NCI-H510A treated with DMSO at 0.1 percent for 48 hours (cell line): ENCODE measurements at places on chromosomes 2 and 18.

- no peak for DNase-seq
Measured at GRCh38 chr18:74589021-74589420, 8.6 kb upstream of the ZNF407 start.

GRCh38 chr2:10172033-10172871 is 49.7 kb downstream of the RRM2 start:
- no peak for DNase-seq

DNA sequence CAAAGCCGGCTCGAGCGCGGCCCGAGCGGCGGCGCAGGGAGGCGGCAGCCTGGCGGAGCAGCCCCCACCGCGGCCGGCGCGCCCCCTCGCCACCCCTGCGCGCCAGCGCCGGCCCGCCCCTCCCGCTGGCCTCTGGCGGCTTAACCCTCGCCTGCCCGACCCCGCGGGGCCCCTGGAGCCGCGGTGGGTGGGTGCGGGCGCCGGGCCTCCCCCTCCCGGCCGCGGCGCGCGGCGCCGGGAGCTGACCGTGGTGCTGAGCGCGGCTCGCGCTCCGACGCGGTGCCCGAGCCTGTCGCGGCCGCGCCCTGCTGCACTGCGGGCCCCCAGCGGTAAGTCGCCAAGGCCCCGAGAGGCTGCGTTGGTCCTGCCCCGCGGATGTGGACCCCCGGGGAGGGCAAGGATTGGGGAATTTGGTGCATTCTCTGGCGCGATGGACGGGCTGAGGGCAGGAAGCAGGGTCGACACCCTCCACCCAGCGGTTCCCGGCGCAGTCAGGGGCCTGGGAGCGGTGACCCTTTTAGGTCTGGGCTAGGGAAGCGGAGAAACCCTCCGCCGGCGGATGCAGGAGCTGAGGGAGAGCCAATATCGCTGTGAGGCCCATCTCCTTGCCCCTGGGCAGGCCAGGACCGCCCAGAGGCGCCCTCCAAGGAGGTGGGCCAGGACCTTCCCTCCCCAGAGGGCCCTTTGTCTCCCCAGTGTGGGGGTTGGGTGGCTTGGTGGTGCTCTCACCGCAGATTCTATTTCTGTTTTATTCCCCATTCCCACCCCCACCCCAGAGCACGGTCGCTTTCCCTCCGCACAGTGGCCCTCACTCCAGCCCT is 923 bp downstream of the AMER3 start:
- DNase-seq, result peak; percentile 43

DNA sequence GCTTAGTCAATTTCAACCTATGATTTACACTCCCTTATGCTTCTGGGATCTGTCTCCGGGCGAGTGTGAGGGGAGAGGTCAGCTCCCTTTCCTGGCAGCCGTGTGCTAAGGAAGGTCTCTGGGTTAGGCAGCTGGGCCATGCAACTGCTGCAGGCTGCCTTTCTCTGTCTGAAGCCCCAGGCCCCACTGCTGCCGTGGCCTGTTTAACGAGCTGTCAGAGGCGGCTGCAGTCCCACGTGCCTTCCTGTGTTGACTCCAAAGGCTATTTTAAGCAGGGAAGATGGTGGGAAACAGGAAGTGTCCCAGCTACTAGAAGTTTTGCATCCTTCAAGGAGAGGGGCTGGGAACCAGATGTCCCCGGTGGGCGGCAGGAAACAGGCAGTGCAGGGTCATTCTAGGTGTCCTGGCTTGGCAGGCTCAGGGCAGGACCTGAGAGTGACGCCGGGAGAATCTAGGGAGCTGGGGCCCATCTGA is 186.4 kb downstream of the TNS1 start:
- DNase-seq, result no peak

- DNase-seq, result no peak
Measured at GRCh38 chr18:26593365-26594320, 45.3 kb upstream of the KCTD1 start.

- DNase-seq, result no peak
Measured at GRCh38 chr2:167190053-167190452, 301.8 kb downstream of the XIRP2 start.

DNA sequence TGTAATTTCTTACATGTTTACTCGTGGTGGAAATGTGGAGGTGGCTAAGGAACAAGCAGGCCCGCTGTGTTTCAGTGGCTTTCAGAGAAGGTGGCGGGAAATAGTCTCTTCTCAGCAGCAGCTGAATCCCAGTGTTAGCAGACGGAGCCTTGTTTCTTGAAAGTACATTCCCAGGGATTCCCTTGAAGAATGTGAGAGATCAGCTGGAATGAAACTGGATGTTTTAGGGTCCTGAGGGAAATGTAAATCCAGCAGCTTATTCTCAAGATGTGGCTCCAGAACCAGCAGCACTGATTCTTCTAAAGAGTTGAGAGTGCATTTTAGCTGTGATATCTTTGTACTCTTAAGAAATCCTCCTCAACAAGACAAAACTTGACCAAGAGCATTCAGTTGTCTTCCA is 59.1 kb downstream of the CDC42EP3 start:
- DNase-seq, result no peak

- DNase-seq, result no peak
Measured at GRCh38 chr2:231968820-231969219, 7.3 kb downstream of the DIS3L2 start.

DNA sequence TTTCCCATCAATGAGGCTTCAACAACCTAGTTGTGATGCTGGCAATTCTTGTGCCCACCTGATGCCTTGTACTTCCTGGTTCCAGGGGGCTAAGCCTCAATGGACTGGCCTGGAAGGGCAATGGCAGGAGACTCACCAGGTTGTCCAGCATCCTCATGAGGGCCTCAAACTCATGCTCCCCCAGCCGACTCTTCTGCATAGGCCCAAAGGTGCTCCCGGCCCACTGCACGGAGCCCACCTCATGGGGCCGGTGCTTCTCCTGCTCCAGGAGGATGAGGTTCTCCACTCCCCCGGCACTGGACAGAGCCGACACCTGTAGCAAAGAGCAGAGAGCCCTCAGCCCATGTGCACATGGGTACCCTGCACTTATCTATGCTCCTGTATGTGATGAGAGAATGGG is 84.5 kb downstream of the ADD2 start:
- DNase-seq, result no peak

DNA sequence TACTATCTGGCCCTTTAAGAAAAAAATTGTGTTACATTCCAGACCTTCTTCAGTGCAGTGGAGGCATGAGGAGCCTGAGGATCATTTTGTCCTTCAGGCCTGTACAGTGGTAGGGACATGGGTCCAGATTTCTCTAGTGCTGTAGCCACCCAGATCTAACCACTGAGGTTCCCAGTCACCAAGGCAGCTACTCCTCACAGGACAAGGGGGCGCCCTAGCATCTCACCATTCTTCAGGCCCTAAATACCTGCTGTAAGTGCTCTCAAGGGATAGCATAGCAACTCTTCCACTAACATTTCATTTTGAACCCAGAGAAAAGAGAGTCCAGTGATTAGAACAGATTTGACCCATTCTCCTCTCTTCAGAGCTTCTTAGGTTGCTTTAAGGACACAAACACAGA is 1533.0 kb downstream of the LRP1B start:
- DNase-seq, result no peak

GRCh38 chr2:15662026-15662425 is 70.4 kb downstream of the DDX1 start:
- no peak for DNase-seq

GRCh38 chr18:67600181-67601180 is 84.0 kb upstream of the DSEL start:
- no peak for DNase-seq

DNA sequence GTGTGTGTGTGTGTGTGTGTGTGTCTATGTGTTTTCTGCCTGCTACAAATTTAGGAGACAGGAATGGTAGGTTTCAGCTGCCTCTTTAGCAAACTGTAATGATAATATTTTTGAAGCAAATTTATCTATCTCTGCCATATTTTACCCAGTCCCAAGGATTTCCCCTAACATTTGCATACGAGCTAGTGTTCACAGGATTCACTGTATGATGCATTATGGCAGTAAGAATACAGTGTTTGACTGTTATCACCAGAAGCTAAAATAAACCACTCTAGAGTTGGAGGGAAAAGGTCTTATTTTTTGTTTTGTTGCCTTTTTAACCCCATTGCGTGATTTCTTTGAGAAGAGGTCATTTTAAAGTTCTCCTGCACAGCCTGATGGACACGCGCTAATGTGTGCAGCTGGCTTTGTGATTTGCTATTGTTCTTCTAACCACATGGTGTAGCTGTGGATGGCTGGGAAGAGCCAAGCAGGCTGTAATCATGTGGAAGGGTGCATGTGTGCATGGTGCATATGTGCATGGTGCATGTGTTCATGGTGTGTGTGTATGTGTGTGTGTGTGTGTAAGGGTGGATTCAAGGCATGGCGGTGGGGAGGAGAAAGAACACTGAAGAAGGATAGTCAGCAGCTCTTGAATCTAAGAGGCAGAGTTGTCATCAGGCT is 62.4 kb downstream of the PLB1 start:
- DNase-seq, result no peak

DNA sequence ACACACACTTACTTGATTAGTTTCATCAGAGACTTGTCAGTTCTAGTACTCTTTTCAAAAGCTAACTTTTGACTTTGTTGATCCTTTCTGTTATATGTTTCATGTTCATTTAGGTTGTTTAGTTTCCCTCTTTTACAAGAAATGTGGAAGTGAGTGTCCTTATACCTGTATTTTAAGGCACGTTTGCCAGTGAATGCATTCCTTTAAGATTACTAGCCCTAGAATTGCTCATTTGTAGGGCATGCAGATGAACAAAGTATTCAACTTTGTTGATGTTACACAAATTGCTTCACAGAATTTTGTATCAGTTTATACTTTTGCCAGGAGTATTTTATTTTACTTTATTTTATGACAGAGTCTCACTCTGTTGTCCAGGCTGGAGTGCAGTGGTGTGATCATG is 6.3 kb downstream of the IL1RL2 start:
- no peak for DNase-seq
